ENCODE measurements at places on chromosomes 3 and 15. TPM values are rescaled to one million over a fixed set of nuclear protein-coding genes. Genes with fewer than 3 reads are reported as not detected.

DNA sequence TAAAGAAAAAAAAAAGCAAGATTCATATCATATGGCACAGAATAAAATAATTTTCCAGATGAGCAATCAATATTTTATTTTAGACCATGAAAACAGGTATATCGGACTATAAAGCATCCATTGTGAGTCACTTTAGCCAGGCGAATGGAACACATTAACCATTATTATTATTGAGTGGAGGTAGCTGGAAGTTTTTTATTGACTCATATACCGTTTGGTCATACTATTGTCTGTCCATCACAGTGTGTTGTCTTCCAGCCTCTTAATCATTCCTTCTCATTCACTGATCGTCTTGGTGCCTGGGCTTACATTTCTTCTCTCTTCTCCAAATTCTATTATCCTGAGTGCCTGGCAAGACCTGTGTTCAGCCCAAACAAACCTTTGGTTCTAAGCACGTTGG is 634.8 kb downstream of the MECOM start:
- H3K27ac ChIP-seq: no peak overlapping the region
- H3K4me1 ChIP-seq: no peaks in the 10 kb centered on the region
- H3K36me3 ChIP-seq: no peaks in the 10 kb centered on the region
- DNase-seq: no peak
- no peaks in the 10 kb centered on the region for H3K27me3 ChIP-seq

PLSCR5 gene
- not detected for total RNA-seq

- DNase-seq: no peak
- H3K27me3 ChIP-seq: no peaks in the 10 kb centered on the region
- H3K27ac ChIP-seq: peak overlapping the region; percentile 65
- peaks cover 33% of the 10 kb centered on the region for H3K4me1 ChIP-seq
- peaks cover 13% of the 10 kb centered on the region for H3K36me3 ChIP-seq
These were observed 4.9 kb downstream of the MGLL start for GRCh38 chr3:127817406-127817841.

GRCh38 chr3:196140224-196140623 is 58.3 kb upstream of the TFRC start:
- no peak overlapping the region for H3K4me3 ChIP-seq
- no peak for DNase-seq
- H3K27me3 ChIP-seq: no peaks in the 10 kb centered on the region
